ENCODE measurements at places on chromosomes 7 and 10.

DNA sequence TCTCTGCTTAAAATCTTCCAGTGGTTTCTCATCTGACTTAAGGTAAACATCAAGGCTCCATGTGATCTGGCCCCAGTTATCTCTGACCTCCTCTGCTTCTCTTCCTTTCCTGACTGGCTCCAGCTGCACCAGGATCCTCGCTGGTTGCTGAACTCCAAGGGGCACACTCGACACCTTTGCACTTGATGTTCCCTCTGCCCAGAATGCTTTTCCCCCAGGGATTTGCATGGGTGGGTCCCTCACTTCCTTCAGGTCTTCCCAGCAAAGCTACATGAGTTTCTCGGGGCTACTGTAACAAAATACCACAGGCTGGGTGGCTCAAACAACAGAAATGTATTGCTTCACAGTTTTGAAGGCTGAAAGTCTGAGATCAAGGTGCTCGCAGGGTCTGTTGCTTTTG, 166.0 kb upstream of the CDCA7L start:
- DNase-seq = no peak

DNA sequence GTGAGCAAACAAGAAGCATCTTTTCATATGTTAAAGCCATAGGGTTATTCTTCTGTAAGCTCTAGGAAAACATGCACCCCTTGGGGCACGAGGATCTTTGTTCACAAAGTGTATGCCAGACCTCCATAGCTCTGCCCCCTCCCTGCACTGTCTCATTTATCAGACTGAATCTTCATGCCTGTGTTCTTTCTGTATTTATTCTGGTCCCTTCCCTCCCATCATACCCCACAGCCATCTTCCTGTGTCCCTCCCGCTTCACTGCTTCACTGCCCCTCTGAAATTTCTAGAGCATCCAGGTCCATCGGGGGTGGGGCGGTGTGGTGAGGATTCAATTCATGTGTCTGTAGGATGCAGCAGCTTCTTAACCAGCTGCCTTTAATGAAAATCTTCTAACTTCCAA, 7.5 kb downstream of the EPHB6 start:
- DNase-seq = no peak

- DNase-seq = no peak
These were observed 76.0 kb downstream of the USP6NL start for GRCh38 chr10:11535346-11535959.

- DNase-seq = no peak
These were observed 106.3 kb downstream of the INSYN2A start for GRCh38 chr10:127090138-127090537.

GRCh38 chr10:123097039-123097438, 38.7 kb upstream of the HMX3 start:
- peak; percentile 14 for DNase-seq

- DNase-seq = peak; percentile 24
These were observed 150.4 kb downstream of the SFMBT2 start for GRCh38 chr10:7260412-7260900.

- DNase-seq = no peak
These were observed 25.0 kb upstream of the TAX1BP1 start for GRCh38 chr7:27714831-27715444.

DNA sequence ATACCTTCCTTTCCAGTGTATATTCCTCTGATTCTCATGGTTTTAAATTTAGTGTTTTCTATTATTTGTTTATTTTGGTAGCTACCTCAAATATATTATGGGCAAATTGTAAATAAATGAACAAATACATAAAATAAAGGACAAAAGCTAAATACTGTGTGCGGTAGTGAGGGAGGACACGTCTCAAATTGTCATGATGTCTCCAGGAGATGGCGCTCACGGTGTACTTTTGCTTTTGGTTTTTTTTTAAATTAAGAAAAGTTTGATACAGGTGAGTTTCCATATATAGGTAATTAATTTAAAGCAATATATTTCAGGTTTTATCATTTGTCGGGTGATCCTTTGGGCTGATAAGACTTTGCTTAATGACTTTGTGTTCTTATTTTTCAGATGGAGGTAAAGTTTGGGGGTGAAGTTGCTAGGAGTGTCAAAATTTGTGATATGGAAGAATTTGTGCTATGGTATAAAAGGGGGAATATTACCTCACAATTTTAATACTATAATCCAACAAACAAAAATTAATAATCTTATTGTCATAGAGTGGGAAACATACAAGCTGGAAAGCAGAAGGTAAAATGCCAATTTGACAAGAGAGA, 68.4 kb upstream of the TMEM229A start:
- DNase-seq = peak; percentile 58

DNA sequence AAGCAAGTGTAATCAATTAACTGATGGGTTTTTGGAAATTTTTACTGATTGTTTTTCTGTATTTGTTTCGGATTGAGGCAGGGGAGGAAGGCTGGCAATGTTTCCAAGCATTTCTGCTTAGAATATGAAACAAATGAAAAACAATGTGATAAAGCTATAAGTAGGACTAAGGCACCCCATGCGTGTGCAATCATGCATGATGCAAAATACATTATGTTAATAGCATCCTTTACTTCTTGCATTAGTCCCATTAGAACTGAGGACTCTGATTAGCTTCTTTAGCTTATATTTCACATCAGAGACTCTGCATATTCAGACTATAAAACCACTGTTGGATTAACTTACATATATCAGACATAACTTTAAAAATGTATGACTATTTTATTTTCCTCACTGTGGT, 48.7 kb upstream of the AGMO start:
- no peak for DNase-seq

DNA sequence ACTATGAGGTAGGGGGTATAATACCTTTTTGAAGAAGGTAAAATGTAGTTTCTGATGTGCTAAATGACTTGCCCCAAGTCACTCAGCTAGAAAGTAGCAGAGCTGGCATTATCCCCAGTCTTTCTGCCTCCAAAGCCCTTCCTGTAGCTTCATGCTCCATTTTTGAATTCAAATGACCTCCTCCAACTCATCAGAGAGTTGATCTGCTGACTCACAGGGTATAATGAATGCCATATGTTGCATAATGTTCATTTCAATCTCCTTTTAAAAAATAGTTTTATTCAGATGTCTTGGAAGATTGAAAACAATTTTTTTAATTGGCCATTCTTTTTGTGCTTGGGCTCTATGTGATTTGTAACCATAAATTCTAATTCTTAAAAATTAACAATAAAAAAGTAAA, 272.8 kb upstream of the IMMP2L start:
- DNase-seq = no peak

DNA sequence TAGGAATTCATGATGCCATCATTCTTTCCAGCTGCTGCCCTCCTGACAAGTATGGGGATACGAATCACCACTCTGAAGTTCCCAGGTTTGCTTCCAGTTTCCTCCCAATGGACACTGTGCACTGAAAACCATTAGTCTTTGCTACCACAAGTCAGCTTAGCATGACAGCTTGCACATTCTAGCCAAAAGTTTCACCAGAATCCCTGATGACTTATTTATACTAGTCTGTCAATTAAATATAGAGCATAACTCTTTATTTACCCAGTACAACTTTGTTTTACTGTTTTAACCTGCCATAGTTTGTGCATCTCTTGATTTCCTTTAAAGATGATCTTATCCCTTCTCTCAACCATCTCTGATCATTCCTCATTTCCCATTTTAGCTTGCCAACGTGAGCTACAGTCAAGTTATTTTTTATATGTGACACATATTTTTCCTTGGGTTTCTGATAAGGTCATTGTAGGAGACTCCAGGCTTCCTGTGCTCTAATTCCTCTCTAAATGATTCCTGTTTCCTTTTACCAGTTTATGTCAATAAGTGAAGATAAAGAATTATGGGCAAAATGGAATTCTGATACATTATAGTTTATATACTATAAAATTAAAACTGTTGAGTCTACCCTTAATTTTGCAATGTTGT, 167.5 kb upstream of the MEOX2 start:
- no peak for DNase-seq

DNA sequence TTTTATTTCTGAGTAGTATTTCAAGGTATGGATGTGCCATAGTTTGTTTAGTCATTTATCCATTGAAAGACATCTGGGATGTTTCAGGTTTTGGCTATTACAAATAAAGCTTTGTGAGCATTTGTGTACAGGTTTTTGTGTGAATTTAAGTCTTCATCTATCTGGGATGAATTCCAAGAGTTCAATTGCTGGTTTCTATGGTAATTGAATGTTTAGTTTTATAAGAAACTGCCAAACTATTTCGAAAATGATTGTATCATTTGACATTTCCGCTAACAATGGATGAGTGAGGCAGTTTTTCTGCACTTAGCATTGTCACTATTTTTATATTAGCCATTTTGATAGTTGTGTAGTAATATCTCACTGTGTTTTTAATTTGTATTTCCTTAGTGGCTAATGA, 99.4 kb downstream of the WDFY4 start:
- DNase-seq = no peak

DNA sequence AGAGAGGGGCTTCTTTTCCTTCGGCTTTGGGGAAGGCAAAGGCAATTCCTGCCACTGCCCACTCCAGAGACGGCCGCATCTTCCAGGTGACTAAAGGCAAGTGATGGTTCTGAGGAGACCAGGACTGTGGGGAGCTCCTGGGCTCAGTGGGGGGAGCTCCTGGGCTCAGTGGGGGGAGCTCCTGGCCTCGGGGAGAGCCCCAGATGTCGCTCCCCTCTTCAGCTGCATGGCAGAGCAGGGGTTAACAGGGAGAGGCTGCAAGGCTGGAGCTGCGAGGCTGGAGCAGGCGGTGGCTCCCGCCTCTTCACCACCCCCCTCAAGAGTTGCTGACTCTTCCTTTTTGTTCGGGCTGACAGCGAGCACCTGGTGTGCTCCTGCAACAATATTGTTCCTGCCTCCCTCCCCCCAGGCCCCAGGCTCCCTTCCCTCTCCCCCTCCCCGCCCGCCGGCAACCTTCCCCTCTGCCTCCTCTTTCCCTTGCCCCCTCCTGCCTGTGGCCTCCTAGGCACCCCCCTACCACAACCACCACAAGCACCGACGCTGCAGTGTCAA, 56.3 kb upstream of the LBX1 start:
- peak; percentile 76 for DNase-seq

DNA sequence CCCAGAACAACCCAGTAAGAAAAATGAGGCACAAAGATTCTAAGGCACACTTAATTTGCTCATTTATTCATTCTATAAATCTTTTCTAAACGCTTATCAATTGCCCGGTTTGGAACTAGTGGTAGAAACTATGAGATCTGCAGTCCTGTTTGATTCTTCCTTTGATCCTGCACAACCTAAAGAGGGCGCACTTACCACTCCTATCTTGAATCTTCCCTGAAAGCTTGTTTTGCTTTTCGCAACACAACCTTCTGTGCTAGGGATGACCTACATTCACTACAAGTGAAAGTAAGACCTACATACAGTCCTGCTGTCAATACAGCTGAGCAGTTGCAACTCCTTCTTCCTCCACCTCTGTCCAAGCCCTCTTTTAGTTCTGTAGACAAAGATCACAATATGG, 12.6 kb upstream of the ARL4A start:
- DNase-seq = no peak

DNA sequence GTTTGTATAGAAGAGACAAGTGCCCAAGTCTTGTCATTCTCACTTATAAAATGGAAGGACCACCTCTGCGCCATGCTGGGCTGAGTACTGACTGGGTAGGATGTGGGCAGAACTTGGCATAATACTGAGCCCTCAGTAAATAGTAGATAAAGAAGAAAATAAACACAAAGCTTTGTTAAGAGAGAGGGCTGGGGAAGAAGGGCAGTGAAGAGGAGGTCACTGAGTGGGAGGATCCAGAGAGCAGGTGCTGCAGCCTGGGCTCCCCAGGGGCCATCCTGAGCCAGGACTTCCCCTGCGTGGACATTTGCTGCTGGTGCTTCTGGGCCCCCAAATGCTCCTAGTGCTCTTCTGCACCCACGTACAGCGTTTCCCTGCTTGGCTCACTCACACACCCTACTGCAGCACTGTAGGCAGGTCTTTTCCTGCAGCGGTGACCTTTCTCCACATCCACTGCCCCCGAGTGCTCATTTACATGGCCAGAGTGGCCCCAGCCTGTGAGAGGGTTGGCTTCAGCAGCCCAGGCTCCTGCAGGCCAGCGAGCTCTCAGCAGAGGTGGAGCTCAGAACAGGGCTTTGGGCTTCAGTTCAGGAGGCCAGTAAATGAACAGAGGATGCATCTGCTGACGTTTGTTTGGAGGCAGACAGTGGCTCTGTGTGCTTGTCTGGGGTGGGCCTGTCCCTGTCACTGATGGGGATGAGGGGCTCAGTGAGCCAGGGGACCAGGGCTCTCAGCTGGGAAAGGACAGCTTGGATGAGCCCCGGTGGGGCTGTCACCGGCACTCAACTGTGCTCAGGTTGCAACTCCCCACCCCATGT, 164.6 kb downstream of the ADARB2 start:
- DNase-seq = no peak

DNA sequence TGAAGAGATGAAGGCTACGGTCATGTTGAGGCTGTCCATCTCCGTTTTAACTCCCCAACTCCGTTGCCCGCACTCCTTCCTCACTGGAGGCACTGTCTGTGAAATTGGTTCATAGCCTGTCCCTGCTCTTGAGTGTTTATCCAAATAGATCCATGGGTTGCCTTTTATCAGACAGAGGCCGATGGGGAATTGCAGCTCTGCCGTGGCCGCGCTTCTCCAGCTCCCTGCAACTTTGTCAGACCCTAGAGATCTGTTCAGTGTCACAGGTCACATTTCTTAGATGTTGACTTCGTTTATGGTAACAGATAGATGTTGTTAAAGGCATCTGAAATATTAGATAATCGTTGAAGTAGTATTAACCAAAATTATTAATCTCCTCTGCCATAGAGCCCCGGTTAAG, 14.7 kb downstream of the PPP2R2D start:
- DNase-seq = no peak

DNA sequence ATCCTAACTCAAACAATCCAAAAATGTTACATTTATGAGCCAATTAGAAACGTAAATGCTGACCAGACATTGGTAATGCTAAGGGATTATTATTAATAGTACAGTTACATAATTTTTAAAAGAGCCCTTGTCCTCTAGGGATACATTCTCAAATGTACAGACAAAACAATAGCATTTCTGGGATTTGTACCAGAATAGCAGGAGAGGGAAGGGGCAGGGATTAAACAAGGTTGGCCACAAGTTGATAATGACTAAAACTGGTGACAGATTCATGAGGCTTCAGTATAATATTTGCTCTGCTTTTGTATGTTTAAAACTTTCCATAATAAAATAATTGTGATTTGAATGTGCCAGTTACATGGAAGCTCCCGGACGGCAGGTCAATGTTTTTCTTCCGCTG, 27.0 kb downstream of the HSPA12A start:
- no peak for DNase-seq

GRCh38 chr7:106065575-106066500, 46.3 kb downstream of the SYPL1 start:
- no peak for DNase-seq

DNA sequence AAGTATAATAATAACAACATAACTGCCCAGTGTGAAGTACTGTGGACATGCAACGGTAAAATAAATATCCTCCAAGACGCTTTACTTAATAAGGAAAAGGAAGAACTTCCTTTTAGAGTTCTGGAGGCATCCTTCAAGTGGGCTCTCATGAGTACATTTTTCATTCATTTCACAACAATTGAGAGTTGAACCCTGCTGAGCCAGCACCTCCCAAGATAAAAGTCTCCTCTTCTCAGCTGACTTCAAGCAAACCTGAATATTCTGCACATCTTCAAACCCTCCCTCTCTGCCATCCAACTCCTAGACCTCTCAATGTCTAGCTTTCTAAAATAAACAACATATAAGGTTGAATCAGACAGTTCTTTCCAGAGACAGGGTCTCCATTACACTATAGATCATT, 7.5 kb downstream of the CCDC71L start:
- no peak for DNase-seq

Measured in NCI-H1417 (cell line).